ENCODE measurements at places on chromosomes 11 and 22.

DNA sequence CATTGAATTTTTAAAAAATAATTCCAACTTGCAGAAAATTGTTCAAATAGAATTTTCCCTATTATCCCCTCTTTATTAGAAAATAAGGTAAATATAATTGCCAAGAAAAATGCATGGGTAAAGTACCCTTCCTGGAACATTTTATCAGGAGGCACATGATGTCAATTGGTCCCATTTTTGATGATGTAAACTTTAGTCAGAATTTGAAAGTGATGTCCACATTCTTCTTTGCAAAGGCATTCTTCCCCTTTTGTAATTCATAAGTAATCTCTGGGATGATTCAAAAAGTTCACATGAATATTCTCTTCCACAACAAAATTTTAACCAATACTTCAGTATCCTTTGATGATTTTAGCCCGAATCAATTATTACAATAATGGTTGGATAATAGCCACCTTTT, 86.9 kb upstream of the ANO3 start:
- DNase-seq = no peak

DNA sequence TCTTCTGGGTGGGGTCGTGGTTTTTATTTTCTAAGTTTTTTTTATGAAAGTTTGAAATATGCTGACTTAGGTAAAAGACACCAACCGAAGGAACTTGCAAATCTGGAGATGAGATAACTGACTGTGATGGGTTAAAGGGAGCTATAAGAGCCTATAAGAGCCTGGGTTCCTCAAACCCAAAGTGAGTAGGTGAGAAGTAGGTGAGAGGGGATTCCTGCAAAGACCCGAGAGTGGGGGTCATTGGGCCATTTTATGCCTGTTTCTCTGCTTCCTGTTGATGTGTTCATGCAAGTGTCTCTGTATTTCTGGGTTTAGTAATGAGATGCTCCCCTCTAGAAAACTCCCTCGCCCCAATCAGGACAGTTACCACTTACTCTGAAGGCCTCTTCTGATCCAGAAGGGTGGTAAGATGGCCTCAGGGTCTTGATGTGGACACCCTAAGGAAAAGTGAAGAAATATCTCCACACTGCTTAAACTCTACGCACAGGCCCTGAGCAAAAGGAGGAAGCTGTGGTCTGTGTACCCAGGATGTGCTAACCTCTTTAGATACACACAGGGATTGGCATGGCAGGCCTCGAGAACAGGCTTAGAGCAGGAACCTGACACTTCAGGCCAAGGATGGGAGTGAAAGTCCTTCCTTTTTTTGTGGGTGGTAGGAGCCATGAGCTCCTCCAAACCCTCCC, 1.8 kb downstream of the FLI1 start:
- no peak for DNase-seq

DNA sequence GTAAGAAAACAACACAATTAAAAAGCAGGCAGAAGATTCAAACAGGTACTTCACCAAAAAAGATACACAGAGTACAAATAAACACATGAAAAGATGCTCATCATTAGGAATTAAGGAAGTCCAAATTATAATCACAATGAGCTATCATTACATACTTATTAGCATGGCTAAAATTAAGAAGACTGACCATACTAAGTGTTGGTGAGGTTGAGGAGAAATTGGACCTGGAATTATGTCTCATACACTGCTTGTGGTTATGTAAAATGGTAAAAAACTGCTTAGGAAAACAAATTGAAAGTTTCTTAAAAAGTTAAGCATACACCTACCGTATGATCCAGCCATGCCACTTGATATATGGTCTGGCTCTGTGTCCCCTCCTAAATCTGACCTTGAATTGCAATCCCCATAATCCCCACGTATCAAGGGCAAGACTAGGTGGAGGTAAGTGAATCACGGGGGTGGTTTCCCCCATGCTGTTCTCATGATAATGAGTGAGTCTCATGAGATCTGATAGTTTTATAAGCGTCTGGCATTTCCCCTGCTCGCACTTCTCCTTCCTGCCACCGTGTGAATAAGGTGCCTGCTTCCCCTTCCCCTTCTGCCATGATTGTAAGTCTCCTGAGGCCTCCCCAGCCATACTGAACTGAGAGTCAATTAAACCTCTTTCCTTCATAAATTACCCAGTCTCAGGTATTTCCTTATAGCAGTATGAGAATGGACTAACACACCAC, 4.8 kb downstream of the SAAL1 start:
- DNase-seq = no peak

DNA sequence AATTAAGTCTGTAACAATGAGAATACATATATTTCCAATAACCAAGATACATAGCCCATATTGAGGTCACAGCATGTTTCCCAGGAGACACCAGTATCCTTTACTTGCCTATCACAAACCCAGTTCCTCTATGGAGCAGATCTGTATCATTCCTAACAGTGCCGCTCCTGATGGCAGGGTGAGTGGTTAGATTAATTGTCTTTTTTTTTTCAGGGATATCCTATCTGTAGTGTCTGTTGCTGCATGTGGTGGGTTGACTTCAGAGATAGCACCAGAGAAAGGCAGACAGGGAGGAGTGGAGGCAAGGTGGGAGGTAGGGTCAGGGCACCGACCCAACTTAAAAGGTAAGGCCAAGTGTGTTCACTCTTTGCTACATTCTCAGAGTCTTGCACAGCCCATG, 2.8 kb downstream of the MTNR1B start:
- no peak for DNase-seq

GRCh38 chr11:124150684-124151083, 32.5 kb upstream of the OR10D3 start:
- DNase-seq = no peak

GRCh38 chr11:35373284-35373933, 45.9 kb downstream of the SLC1A2 start:
- DNase-seq = no peak

DNA sequence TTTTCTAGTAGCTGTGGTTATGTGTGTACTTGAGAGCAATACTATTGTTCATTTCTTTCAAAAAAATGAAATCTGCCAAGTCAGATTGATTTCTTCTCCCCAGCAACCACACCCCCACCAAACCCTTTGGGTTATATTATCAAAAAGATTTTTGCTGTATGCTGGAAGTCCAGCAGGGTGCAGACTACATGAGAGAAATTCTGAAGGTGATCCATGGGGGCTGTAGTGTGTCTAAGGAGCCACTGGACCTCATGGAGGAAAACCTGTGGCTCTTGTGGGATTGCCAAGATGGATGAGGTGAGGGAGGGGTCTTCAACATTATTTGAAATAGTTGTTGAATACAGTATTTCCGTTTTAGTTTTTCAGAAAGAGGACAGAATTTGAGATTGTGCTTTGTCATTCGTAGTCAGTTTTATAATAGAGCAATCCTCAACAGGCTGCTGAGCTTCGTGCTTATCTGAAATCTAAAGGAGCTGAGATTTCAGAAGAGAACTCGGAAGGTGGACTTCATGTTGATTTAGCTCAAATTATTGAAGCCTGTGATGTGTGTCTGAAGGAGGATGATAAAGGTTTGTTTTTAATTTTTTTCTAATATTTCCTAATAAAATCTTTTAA, 3.1 kb downstream of the EIF3M start:
- no peak for DNase-seq

- no peak for DNase-seq
Measured at GRCh38 chr11:122430490-122430889, 225.0 kb upstream of the UBASH3B start.

- no peak for DNase-seq
Measured at GRCh38 chr11:72336163-72336562, 92.2 kb upstream of the PHOX2A start.

DNA sequence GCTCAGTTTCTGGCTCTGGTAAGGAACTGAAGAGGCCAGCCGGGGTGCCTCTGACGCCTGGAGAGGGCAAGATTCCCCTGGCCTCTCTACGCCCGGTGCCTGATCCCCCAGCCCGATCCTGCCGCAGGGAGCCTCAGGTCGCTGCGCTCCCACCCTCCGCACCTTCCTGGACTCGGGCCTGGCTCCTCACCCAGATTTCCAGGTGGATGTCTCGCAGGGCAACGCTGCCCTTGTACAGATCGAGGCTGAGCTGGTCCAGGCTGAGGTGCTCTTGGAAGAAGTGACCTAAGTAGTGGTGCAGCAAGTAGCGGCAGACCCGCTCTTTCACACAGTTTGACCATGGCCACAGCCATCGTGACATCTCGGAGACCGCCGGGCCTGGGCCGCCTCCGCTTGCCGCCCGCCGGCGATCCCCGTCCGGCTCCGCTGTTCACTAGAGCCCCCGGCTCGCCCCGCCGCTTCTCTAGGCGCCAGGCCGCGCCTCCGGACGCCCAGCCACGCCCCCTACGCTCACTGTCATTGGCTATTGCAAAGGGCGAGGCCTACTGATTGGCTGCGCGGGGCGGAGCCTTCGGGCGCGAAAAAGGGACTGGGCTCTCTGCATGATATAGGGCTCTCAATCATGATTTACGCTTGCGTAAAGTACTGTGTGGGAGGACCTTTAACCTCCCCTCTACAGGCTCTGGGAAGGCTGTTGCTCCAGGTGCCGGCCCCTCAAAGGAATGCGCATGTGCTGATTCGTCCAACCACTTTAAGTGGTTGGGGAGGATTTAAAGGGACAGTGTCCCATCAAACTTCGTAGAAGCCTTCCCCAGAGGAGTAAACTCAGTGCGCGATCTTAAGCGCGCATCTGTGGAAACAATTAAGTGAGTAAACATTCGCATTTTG, at the start of gene ATG2A:
Gene ATG2A (minus strand): TSS at position 435 of the 888 bp plus-strand sequence. CDS start 74 bp downstream, at position 361.
- peak; percentile 99 for DNase-seq

GRCh38 chr11:107777110-107777509, 65.3 kb upstream of the SLN start:
- DNase-seq = no peak

DNA sequence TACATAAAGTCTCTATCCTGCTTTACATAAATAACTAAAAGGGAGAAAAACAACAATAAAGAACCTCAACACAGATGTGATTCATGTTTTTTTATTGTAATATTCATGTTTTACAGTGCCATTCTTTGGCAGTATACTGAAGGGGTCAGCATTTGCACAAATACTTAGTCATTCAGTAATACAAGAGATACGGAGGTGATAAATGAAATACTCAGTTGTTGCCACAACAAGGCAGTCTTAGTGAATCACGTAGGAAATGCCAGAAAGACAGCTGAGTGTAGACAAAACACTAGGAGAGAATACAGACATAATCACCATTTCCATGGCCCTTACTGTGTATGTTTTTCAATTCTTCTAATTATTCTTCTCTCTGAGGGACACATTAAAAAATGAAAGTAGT, 910.4 kb downstream of the METTL15 start:
- no peak for DNase-seq

GRCh38 chr11:60235321-60235720, 7.6 kb downstream of the MS4A4E start:
- DNase-seq = no peak

DNA sequence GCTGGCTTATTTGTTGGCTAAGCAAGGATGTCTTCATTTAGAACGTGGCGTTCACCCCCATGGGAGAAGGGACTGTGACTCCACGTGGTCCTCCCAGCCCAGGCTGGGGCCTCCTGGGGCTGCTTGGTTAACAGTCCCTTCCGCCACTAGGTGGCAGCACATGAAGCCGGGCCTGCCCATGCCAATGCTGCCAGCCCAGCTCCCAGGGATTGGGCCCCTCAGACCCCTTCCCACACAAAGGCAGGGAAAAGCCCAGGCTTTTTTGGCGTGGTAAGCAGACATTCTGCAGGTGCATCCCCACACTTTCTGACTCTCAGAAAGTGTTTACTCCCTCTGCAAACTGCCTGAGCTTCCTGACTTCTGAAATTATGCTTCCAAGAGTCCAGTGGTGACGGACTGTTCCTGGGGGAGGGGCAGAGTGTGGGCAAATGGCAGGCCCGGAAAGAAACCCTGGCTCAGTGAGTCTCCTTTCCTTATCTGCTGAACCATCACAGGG, 3.1 kb downstream of the CBX6 start:
- DNase-seq = peak; percentile 72

Measured in NCI-H1436 (cell line).